ENCODE measurements at places on chromosomes 16 and 17.

- DNase-seq: no peak
These were observed 38.7 kb upstream of the FOXJ1 start for GRCh38 chr17:76179496-76180467.

GRCh38 chr17:51217946-51218345 lies 41.9 kb downstream of the MBTD1 start:
- no peak for DNase-seq

- no peak for DNase-seq
These were observed 32.8 kb downstream of the SCNN1B start for GRCh38 chr16:23334950-23335349.

DNA sequence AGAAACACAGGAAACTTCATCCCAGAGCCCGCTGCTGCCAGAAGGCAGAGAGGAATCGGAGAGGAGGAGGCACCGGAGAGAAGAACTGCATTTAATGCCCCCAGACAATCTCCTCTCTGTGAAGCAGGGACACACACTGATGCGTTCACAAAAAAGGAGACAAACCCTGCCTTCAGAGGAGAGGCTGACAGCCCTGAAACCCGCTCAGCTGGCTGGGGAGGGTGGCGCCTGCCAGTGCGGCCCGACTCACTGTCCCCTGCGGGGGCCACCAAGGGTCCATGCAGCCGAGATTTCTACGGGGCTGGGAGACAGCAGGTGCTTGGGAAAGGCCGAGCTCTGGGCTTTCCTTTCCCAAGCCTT lies 21.9 kb upstream of the CACNG1 start:
- DNase-seq: no peak

- DNase-seq: no peak
These were observed 54.1 kb upstream of the CNEP1R1 start for GRCh38 chr16:49970797-49971431.

DNA sequence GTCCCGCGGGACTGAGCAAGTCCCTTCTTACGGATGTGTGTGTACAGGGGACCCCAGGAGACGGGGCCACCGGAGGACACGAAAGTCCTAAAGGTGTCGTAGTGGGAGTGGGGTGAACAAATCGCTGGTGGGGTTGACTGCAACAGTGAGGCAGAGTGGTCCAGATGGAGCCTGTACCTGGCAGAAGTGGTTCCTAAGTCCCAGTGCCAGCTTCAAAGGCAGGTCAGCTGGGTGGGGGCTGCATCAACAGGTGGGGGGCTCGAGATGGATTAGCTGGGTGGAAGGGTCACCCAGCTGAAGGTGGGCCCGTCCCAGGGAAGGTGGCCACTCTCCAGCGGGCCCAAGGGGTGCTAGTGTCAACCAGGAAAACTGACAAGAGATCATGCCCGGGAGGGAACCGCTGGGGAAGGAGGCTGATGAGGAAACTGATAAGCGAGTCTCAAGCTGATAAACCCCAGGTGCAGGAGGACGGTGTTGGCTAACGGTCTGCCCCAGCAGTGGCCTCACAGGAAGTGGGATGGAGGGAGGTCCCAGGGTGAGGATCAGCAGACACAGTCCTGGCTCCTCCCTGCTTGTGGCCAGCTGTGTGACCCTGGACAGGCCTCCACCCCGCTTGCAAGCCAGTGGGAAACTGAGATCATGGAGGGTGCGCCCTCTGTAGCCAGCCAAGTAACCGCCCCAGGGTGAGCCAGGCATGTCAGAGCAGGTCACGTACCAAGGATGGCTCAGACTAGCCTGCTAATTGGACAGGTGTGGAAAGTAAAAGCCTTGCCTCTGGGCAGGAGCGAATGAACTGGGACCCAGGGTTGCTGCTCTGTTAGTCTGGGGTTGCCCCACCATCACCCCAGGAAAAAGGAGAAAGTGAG lies 1.0 kb downstream of the ORAI3 start:
- no peak for DNase-seq

DNA sequence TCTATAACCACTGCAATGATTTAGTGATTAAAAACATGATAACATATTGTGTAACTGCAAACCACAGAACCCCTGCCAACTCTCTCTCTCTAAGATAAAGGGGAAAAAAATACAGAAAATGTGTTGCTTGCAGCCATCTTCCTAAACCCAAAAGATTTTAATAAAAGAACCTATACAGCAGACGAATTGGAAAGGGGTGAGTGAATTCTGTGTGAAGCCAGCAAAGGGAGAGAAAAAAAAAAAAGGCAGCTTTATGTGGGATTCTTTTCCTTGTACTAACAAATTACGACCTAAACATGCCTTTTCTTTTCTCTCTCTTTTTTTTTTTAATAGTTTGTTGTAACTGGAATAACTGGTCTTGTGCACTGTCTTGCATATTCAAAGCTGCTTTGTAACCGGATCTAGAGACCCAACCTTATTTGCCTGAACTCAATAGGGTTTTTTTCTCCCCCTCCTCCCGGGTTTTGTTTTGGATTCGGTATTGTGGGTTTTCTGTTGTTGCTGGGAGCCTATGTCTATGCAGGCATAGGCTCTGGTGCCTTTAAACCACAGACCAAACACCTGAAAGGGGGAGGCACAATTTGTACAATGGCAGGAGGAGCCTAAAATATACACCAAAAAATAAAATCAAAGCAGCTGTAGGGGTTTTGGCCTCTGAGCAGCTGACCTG lies 7.0 kb upstream of the ZFHX3 start:
- DNase-seq: no peak

GRCh38 chr16:68434624-68435210 lies 13.6 kb downstream of the SMPD3 start:
- no peak for DNase-seq

GRCh38 chr17:67993153-67993997 lies 2.9 kb downstream of the C17orf58 start:
- peak; percentile 63 for DNase-seq

DNA sequence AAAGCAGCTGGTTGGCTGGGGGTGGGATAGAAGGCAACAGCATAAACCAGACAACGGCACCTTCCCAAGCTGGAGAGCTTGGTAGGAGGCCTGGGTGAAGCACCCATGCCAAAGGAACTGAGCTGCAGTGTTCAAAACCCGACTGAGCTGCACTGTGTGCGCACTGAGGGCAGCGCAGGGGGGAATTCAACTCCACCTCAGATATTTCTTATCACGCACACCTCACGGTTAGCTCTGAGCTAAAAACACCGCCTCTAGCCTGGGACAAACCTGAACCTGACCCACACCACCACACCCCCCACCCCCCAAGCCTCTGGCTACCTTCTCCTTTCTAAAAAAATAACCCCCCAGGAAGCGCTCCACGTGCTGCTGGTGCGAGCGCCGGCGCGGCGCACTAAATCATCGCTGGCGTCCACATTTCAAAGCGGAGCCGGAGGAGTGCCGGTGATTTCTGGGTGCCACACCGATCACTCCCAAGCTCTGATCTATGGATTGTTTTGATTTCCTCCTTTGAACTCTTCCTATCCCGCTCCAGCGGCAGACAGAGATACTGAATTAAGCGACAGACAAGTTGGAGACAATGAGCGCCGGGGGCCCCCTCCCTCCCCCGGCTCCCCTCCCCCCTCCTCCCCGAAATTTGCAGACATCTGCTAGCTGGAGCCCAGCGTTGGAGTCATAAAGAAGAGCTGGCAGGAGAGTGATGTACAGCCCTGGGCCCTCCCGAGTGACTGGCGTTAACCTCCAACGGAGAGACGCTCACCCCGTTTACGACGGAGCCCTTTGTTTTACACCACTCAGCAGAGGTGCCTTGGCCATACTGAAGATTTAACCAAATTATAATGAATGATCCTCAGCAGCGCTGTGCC lies 85.0 kb downstream of the NOG start:
- DNase-seq: no peak

DNA sequence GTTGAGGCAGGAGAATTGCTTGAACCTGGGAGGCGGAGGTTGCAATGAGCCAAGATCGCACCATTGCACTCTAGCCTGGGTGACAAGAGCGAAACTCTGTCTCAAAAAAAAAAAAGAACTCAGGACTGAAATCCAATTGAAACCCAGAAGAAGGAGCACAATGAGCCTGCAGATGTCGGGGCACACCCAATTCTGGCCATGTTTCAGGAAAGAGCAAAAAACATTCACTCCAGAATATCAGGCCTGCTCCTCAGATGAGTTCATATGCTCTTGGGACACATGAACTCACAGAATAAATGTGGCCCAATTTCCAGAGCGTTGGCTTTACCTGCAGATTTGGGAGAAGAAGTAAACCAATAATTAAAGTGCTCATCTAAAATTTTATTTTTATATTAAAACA lies 3.0 kb upstream of the CMTM2 start:
- no peak for DNase-seq

DNA sequence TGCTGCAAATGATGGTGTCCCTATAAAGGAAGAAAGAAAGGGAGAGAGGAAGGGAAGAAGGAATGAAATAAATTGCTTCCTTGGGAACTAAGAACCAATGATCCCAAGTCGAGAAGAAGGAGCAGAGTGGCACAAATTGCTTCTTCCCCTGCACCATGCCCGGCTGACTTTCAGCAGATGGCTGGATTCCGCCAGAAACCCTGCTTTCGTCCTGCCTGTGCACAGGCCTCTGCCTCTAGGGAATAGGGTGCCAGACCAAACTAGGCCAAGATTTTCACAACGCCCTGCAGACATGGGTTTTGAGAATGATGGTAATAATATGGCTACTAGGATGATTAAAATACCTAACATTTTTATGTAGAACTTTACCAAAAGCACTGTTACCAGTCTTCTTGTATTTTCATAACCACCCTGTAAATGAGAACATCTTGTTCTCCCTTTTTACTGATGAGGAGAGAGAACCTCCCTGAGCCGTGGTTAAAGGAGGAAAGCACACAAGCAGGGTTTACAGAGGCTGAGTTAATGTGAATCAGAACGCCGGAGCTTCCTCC lies 122.1 kb upstream of the HSBP1 start:
- no peak for DNase-seq

DNA sequence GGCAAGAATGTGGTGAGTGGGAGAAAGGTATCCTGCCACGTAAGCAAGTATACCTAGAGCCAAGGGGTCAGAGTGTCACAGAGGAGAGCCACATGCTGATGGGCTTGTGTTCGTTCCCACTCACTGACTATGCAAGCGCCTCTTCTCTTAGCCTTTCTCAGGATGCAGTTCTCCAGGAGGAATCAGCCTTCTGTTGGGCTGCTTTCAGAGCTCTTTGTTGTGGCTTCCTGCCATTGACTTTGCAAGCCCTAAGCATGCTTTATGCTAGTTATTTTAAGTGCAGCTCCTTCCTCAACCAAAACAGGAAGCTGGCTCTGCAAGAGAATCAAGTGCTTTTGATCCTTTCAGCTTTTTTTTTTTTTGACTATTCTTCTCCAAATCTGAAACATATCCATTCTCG lies 66.6 kb downstream of the SIAH1 start:
- no peak for DNase-seq

GRCh38 chr17:38777641-38778250 lies 21.6 kb downstream of the PIP4K2B start:
- DNase-seq: no peak

GRCh38 chr17:58265902-58266875 lies 14.5 kb downstream of the MPO start:
- DNase-seq: no peak

DNA sequence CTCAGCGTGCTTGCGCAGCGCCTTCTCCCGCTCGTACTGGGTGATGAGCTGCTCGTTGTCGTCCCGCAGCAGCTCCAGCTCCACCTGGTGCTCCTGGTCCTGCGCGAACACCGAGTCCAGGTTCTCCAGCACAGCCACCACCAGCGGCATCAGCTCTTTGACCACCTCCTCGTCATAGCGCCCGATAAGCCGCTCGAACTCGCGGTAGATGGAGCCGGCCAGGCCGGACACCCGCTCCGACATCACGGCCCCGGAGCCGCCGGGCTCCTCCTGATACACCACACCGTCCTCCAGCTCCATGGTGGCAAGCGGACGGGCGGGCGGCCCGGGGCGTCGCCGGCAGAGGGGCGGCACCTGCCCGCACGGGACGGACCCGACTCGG lies 320 bp downstream of the SPAG9 start:
- DNase-seq: no peak

- DNase-seq: peak; percentile 52
These were observed 18.0 kb downstream of the GRB7 start for GRCh38 chr17:39755554-39756379.

DNA sequence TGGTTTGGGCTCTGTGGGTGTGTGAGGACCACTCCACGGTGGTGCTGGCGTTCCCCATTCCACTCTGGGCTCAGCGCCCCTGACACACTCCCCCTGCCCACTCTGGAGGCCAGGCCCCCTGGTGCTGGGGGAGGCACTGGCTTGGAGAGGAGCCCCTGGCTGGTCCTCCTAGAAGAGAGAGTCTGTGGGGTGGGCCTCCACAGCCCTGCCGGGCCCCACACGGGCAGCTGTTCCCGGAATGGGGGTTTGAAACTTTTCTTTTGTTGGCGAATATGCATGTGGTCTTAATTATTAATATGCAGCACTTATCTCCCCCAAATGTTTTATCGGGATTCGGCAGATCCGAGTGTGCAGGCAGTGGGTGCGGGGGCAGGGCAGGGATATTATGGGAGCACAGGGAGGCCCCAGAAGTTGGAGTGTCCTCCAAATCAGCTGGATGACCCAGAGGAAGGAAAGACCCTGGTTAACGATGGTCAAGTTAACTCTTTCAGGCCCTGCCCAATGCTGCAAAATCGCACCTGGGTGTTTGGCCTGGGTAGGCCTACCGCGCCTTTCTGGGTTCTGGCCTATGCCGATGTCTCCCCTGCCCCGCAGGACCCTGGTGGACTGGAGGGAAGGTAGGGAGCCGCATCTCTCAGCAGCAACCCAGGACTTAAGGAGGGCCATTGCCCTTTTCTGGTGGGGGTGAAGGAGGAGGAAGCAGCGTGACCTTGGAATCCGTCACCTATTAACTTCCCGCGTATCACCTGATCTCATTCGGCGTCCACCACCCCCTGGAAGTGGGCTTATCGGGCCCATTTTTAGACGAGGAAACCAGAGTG lies 36.0 kb downstream of the TMEM235 start:
- DNase-seq: no peak

GRCh38 chr16:57377080-57377841 lies 5.0 kb downstream of the CX3CL1 start:
- DNase-seq: peak; percentile 36

GRCh38 chr16:31055613-31056012 lies 18.4 kb downstream of the ZNF668 start:
- no peak for DNase-seq

DNA sequence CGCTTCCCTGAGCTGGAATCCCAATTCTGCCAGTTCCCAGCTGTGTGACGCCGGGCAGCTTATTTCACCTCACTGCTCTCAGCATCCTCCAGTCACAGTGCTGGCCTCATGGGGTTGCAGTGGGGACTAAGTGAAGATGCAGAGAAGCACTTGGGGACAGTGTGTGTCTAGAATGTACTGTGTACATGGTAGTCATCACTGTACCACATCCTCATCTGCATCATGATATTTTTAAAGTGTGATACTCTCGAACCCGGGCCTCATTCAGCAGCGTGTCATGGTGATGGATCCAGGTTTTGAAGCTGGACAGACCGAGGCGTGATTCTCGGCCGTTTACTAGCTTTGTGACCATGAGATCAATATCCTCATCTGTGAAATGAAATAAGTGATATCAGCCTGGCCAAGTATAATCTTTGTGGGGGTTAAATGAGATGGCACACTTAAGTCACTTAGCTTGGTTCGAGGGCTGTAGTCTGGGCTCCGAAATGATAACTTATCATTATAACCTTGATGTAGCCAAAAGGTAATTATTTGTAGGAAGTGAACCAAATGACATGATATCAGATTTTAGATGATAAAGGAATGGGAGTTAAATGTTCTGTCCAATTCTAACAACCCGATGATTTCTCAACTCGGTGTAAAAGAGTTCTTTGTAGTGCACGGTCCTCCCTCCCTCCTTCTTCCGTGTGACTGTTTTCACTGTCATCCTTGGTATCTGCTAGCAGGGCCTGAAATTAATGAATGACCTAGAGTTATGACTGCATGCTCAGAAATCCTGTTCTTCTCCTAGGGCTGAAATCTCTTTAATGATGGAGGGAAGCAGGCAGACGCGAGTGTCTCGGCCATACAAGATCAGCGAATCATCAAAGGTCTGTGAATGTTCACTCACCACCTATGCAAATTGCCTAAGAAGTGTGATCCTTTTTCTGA lies 2.0 kb downstream of the KLHL36 start:
- DNase-seq: no peak

All from stimulated activated CD8-positive, alpha-beta memory T cell treated with anti-CD3 and anti-CD28 coated beads, Interleukin-4, amount 100 ng/mL, for 24 hours (primary cell).